Suprapubic skin (tissue), 4 donors: ENCODE measurements at places on chromosomes 7 and 10. TPM values are rescaled to one million over a fixed set of nuclear protein-coding genes. Genes with fewer than 3 reads are reported as not detected.
A peak's percentile ranks its signal among the peaks of the same experiment; 100 is the strongest.

- no peak for DNase-seq
These were observed 156.8 kb upstream of the TNS3 start for GRCh38 chr7:47738563-47739166.

UCMA gene
- not detected for total RNA-seq

DNA sequence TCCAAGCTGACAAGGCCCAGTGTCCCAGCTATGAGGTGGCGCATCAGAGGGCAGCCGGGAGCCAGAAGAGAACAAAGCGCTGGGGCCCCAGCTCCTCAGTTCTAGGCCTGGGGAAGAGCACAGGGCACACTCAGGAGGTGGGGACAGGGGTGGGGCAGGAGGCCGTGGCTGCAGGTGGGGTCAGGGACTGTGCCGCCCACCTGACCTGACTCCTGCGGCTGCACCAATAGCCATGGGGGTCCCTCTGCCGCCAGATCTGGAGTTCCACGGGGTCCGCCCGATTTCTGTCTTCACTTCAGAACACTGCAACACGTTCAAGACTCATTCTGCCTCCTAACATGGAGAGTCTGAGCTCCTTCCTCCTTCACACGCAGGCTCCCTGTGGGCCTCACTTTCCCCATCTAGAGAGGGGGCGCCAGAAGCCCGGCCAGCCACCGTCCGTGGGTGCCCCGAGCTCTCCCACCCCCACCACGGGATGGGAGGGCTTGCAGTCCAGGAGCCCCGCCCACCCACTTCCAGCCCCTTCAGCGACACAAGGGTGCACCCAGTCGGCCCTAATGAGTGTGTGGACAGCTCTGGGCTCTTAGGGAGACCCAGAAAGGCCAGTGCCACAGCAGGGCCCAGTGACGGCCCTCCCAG is 278.3 kb downstream of the MAD1L1 start:
- no peak for DNase-seq

- peak; percentile 68 for DNase-seq
These were observed 65.7 kb downstream of the TSPAN12 start for GRCh38 chr7:120792091-120792860.

- DNase-seq = no peak
These were observed 78.4 kb upstream of the NANOS1 start for GRCh38 chr10:118950997-118951637.

- DNase-seq = no peak
These were observed 127.9 kb upstream of the PLXDC2 start for GRCh38 chr10:19688344-19688743.

- no peak for DNase-seq
These were observed 3.1 kb upstream of the ABCA13 start for GRCh38 chr7:48168159-48168558.

DNA sequence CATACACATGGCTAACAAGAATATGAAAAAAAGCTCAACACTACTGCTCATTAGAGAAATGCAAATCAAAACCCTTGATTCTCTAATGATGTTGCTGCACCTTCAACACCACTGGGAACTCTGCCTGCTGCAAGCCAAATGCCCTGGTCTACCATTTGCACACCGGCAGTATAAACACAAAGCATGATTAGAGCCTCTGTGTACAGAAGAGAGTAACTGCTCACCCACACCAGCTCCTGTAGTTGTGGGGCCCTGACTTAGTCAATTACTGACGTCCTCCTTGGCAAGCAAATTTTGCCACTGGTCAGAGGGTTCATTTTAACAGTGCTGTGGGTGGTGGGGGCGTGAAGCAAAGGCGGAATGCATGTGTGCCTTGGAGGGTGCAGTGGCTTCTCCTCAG is 96.1 kb upstream of the RHEB start:
- no peak for DNase-seq

- no peak for DNase-seq
These were observed 83.3 kb downstream of the ELMO1 start for GRCh38 chr7:37365405-37365804.

GRCh38 chr10:44309939-44310761 is 74.7 kb downstream of the CXCL12 start:
- DNase-seq = no peak

PEX1 gene
- total RNA-seq = 66.3 TPM

GRCh38 chr7:111531993-111532392 is 30.3 kb downstream of the IMMP2L start:
- DNase-seq = no peak

- DNase-seq = no peak
These were observed 90.8 kb downstream of the ZFAND4 start for GRCh38 chr10:45581582-45582385.

MAPK8 gene
- total RNA-seq = 42.9 TPM

- no peak for DNase-seq
These were observed 43.3 kb upstream of the FZD8 start for GRCh38 chr10:35685402-35685801.

DNA sequence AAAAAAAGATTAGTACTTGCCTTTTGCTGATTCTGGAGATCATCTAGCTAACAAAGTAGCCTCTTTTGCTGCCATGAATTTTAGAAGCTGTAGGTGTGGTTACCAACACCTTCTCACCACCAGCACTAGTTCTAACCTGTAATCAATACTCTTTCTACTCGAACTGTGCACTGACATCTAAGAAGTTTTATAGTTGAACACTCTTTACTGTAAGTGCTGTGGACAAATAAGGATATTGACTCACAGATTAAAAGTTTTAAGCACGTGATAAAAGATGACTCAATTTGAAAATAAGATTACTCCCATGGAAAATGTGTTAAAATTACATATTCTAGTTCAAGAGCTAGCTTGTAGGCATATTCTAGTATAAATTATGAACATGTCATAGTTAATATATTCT is 89.9 kb downstream of the REEP3 start:
- DNase-seq = no peak

VWDE gene
- total RNA-seq = 0.51 TPM

DNA sequence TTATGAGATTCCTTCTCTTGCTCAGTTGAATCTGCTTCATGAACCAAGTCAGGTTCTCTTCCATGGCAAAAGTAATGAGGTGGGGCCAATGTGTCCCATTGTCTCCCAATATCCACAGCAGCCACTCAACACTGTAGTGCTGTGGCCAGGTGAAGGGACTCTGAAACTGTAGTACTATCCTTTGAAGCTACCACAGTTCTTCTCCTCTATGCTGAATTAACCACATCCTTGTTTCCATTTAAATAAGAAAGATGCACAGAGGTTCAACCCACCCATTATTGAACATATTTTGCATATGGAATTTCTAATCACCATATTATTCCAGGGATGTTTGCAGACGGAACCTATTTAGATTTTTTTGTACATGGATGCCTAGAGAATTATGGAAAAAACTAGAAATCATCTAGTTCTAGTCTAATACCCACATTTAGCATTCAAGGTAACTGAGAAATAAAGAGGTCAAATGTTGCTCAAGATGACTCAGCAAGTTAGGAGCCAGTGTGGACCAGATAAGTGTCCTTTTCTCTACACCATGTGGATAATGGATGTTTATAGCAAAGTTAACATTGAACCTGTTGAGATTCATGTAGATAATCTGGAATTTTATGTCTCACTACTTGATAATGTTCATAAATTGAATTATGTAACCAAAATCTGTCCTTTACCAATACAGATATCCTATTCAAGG is 64.5 kb downstream of the LRRTM3 start:
- no peak for DNase-seq

- DNase-seq = no peak
These were observed 445 bp upstream of the ATRNL1 start for GRCh38 chr10:115092555-115093285.

- DNase-seq = no peak
These were observed 4.0 kb upstream of the TAS2R40 start for GRCh38 chr7:143217806-143218205.

GRCh38 chr10:46226900-46227558 is 59.8 kb upstream of the ANTXRL start:
- DNase-seq = peak; percentile 60

DNA sequence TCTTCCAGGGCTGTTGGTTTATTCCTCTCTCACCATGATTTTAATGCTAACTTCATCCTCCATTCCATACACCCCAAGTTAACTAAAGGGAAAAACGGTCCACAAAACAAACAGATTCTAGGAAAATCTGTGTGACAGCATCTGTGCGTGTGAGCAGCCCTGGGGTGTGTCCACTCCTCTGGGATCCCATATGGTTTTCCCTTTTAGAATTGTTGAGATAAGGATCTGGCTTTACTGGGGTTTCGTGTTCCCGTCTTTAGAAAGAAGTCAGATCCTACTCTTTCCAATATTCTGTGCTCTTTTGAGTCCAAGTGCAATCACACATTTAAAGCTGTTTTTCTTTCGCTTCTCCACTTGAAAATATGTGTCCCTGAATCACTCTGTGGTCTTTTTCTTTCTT is 257.1 kb downstream of the KLF6 start:
- DNase-seq = no peak

GRCh38 chr10:51422311-51423120 is 276.9 kb downstream of the CSTF2T start:
- DNase-seq = no peak

GRCh38 chr10:50395851-50396250 is 144.5 kb upstream of the ASAH2 start:
- DNase-seq = no peak

SPAM1 gene
- total RNA-seq = not detected

DNA sequence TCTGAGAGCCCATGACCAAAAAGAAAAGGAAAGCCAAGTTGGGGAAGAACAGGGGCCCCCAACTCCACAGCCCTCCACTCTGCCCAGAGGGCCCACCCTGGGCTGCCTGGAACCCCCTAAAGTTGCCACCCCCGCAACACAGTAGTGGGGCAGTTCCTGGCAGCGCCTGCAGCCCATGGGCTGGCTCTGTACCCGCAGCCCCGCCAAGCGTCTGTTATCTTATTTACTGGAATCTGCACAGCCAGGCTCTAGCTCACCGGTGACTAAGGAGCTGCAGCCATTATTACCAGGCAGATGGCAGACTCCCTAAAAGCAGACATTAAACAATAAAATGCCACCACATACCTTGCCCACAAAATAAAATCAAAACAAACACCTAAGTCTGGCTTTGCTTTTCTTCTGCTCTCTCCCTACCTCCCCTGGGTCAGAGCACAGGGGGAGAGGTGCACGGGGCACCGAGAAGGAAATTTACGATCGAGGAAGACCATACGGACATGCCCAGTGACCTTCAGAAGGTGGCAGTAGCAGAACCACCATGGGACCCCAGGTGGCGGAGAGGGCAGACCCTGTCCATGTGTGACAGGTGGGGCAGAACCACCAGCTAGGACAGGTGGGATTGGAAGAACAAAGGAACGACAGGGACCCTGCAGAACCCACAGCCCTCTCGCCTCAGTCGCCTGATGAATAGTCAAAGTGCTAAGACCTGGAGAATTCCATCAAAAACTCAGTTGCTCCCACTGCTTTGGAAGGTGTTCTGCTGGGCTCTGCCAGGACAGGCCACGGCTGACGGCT is 66.3 kb downstream of the PRKAG2 start:
- DNase-seq = no peak

GPR15LG gene
- total RNA-seq = 10.3 TPM

GRCh38 chr10:47401874-47402640 is 18.0 kb upstream of the ZNF488 start:
- DNase-seq = no peak

GRCh38 chr7:121071662-121072061 is 83.2 kb downstream of the CPED1 start:
- no peak for DNase-seq

- DNase-seq = no peak
These were observed 97.0 kb upstream of the FAM20C start for GRCh38 chr7:95180-95862.

PAOX gene
- 9.8 TPM for total RNA-seq

DNA sequence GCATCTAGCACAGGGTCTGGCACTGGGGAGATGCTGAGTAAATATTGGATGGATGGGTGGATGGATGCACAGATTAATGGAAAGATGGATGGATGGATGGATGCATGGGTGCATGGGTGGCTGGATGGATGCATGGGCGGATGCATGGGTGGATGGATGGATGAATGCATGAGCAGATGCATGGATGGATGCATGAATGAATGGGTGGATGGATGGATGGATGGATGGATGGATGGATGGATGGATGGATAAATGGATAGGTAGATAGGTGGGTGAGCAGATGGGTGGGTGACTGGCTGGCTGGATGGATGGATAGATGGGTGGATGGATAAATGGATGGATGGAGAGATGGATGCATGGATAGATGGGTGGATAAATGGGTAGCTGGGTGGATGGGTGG is 5.7 kb downstream of the PAX4 start:
- DNase-seq = no peak

DNA sequence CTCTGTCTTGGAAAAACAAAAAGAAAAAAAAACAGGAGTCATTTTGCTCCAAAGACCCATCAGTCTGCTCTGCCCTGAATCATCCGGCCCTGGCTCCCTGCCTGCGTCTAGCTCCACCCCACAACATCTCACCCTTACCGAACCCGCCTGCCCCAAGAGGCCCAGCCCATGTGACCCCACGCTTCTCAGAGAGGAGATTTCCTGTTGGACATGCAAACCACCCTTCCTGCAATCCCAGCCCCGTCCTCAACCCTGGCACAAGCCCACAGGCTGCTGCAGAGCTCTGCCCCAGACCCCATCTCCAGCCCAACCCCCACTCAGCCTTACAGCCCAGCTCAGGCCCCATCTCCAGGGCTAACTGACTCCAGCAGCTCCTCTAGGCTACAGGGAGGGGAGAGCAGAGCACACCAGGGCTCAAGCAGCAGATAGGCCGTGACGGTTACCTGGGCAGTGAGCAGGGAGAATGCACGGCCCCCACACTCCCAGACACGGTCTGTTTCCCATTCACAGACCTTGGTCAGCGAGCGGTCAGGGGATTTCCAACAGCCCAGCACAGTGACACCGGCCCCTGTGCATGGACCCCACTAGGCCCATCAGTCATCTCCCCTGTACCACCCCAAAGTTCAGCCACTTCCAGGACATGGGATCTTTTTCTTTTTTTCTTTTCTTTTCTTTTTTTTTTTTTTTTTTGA is 69.9 kb upstream of the GTF2I start:
- peak; percentile 84 for DNase-seq

PAX4 gene
- not detected for total RNA-seq

- DNase-seq = no peak
These were observed 194.7 kb downstream of the SNX13 start for GRCh38 chr7:17745610-17746009.

GRCh38 chr10:120982507-120982906 is 131.3 kb downstream of the WDR11 start:
- DNase-seq = no peak

DNA sequence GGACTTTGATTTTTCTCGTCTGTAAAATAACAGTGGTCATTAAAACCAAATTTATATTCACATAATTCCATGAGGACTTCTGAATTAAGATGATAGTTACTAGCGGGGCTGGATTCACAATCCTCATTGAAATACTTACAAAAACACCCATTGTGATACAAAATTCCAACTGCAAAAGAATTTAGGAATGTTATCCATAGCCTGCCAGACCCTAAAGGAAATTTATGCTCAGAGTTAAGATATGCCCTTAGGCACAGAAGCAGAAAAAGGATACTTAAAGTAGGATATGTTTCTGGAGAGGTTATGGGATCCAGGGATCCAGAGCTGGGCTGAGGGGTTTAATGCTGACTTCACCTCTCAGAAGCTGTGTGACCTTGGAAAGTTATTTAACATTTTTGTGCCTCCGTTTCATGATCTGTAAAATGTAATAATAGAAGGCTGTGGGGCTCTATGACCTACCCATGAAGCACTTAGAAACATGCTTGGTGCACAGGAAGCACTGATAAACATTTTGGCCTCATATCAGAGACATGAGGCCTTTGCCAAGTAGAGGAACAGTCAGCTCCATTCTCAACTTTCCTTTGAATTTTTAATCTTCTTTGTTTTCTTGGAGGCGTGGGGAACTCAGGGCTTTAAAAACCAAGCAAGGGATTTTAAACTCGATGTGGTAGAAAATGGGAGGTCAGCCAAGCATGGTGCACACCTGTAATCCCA is 744.7 kb downstream of the KCNMA1 start:
- no peak for DNase-seq

- DNase-seq = no peak
These were observed 2.7 kb downstream of the STK17A start for GRCh38 chr7:43585562-43585961.

CLDN3 gene
- 19.4 TPM for total RNA-seq
